ENCODE measurements at places on chromosomes 4 and X.

GRCh38 chr4:82108506-82108905 lies 265.3 kb downstream of the HNRNPD start:
- DNase-seq = no peak

- no peak for DNase-seq
Observed at GRCh38 chrX:115324194-115324593, 34.7 kb downstream of the LUZP4 start.

GRCh38 chr4:22668301-22668700 lies 24.4 kb upstream of the GBA3 start:
- DNase-seq = no peak

- no peak for DNase-seq
Observed at GRCh38 chr4:105972946-105973621, 77.8 kb downstream of the NPNT start.

DNA sequence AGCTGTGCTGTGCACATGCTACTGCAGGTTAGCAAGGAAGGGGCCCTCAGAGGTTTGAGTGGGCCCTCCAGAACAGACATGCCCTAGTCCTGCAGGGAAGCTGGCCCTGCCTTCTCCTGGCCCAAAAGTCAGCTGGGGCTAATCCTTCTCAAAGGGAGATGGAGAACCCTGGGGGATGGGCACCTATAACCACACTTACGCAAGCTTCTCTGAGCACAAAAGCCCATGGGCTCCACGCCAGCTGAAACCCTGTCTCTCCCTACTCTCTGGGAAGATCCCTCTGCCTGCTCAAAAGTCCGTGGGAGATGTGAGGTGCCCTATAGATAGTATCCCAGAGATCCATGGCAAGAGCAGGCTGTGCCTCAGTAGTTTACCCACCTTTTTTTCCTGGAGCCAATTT lies 58.9 kb upstream of the DKK2 start:
- DNase-seq = no peak

DNA sequence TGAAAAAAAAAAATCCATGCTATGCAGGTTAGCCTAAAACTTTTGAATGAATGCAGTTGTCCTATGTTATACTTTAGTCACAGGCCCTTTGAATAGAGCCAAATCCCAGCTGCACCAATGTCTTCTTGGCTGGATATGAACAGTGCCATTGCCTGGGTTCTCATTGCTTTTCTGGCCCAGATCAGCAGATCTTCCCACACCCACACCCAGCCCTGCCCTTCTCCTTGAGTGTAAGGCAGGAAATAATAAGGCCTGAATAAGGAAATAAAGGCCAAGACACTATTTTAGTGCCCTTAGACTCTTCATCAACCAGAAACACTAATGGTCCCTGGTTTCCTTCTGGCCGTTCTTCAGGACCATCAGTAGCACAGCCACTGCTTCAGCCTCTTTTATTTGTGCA lies 66.6 kb downstream of the USP38 start:
- DNase-seq = no peak

GRCh38 chr4:55089916-55090315 lies 35.5 kb downstream of the KDR start:
- no peak for DNase-seq

- no peak for DNase-seq
Observed at GRCh38 chr4:63316633-63317032, 1092.6 kb downstream of the TECRL start.

GRCh38 chr4:3266076-3266475 lies 17.1 kb downstream of the MSANTD1 start:
- no peak for DNase-seq

DNA sequence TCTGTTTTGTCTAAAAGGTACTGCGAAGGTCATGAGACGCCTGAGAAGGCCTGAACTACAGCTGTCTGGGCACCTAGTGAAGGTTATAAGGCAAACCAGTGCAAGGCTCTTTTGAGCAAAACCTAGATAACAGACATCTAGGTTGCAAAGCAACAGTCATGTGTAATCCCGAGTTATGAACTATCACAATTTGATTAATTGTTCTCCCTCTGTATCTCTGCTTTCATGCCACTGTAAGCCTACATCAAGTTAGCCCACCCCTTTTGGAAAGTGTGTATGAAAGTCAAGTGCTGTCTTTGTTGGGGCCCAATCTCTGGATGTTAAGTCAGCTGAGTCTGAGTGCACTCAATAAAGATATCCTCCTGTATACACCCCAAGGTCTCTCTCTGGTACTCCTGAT lies 31.9 kb upstream of the UGT2B7 start:
- no peak for DNase-seq

- no peak for DNase-seq
Observed at GRCh38 chr4:137283737-137284136, 248.6 kb downstream of the PCDH18 start.

DNA sequence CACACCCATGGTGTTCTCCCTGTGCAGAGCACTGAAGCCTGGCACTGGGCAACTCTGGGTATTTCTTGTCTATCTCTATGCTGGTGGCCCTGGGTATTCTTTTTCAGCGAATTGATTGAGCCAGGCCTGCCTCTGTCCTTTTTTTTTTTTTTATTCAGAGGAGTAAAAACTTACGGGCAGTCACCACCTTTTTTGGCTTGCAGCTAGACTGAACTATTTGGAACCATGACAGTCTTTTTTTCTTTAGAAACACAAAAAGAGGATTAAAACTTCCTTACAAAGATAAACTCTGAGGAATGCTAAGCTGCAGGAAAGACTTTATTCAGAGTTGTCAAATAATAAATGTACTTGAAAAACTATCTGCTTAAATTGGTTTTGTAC lies 119.2 kb upstream of the STIM2 start:
- DNase-seq = no peak

GRCh38 chrX:137916090-137916746 lies 350.3 kb downstream of the ZIC3 start:
- DNase-seq = no peak

DNA sequence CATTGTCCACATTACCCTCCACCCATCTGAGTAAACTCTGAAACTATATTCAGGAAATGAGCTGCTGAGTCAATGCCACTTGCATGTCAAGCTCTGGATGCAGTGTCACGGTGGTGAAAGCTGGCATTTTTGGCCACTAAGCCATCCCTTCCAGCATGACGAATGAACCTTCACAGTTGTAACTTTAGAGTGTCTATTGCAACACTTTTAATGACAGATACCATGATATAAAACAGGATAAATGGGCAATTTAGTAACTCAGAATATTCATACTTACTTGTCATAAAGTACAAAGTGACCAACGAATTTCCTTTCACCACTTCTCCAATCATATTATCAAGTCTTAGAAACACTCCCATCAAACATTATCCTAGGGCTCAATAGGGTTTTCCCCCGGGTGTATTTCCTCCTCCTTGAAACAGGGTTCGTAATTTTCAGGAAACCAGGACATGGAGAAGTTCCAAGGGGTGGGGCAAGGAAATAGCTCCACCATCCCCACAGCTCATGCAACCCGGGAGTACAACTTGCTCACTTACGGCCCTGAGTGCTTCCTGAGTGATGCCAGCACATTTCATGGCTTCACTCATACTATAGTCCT lies 73.1 kb downstream of the MTHFD2L start:
- DNase-seq = no peak

DNA sequence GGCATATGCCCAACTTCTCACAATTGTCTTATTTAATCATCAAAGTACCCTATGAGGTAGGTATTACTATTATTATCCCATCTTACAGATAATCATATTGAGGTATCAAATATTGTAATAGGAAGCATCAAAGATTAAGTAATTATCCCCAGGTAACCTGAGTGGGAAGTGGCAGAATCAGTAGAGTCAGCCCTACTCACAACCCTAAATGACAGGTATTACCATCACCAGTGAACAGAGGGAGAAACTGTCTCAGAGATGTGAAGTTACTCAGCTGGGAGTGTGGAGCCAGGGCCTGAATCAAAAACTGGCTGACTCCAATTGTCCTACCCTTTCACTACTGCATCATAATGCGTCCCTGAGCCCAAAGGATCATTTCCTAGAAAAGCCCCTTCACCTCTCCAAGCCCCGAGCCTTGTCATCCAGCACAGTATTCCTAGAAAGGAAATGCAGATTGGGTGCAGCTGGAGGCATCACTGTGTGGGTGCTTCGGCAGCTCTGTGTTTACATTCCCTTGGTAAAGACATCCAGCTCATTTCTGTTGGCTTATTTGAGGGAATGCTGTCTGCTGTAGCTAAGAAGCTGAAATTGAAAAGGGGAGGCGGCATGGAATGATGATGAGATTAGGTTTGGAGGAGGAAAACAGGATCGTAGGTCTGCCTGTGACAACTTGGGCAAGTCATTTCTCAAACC lies 72.8 kb downstream of the DHX15 start:
- DNase-seq = no peak

DNA sequence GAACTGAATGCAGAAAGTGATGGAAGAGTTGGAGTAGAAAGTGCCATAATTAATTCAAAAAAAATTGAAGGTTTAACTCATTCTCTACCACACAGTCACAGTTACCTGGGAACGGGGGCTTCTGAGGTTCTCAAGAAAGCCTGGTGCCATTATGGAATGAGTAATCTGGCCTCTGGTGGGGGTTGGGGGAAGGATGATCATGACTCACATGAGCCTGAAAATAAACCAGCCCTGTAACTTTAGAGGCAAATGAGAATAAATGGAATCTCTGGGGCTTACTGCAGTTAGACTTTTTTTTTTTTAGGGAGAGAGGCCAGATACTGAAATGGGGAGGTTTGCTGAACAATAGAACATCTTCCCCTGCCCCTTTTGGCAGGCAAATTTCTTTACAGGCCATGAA lies 55.3 kb downstream of the SOD3 start:
- DNase-seq = no peak

DNA sequence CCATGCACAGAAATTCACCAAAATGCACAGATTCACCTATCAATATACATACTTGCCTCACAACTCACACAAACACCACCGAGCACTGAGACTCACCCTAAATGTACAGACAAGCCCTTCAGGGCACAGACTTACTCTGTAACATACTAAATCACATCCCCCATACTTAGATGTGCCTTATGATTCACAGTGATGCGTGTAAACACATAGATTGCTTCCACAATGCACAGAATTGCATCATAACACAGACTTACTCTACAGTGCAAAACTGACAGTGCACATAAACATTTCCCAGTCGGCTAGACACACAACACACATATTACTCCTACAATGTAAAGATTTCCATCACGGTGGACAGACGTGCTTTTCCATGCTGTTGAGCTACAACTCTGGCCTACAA lies 6.2 kb downstream of the LINC00632 start:
- no peak for DNase-seq

GRCh38 chr4:164765833-164766232 lies 11.9 kb downstream of the SMIM31 start:
- DNase-seq = no peak

DNA sequence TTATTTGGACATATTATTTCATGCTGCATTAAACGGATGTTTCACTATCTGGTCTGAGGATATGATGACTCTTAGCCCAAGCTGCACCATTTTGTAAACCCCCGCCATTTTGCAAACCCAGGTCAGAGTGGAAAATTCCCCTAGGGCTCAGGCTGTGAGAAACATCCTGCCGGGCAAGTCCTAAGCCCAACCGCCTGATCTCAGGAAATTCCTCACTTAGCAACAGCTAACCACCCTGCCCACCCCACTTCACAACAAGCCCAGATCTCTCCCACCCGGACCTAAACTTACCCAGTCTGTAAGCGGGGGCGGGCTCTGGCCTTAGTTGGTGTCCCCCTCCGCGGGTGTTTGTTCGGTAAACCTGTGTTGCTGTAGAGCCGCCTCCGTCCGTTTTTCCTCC lies 2747.1 kb downstream of the PCDH7 start:
- DNase-seq = no peak

GRCh38 chrX:8675006-8675630 lies 56.8 kb downstream of the ANOS1 start:
- no peak for DNase-seq

- DNase-seq = no peak
Observed at GRCh38 chr4:108473163-108473720, 147.1 kb upstream of the RPL34 start.

DNA sequence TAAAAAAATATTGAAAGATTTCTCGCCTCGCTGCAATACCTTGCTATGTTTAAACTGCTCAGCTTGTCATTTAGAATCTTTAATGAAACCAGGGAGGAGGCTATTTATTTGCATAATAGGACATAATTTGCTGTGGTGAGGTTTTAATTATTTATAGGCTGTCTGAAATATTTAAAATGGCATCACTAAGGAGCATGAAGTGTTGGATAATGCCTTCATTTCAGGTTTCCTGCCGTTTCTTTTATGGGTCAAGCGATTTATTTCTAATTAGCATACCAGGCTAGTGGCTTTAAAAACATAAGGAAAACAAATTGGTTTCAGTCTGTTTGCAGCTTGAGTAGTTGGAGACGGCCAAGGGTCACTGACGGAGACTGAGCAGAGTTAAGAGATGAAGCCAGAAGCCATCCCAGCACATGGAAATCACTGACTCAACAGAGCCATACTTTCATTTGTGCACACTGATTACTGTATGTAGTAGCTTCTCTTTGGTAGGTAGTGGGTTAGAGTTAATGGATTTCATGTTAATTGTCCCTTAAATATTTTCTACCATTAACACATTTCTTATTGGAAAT lies 1962.4 kb upstream of the TENM3 start:
- no peak for DNase-seq

DNA sequence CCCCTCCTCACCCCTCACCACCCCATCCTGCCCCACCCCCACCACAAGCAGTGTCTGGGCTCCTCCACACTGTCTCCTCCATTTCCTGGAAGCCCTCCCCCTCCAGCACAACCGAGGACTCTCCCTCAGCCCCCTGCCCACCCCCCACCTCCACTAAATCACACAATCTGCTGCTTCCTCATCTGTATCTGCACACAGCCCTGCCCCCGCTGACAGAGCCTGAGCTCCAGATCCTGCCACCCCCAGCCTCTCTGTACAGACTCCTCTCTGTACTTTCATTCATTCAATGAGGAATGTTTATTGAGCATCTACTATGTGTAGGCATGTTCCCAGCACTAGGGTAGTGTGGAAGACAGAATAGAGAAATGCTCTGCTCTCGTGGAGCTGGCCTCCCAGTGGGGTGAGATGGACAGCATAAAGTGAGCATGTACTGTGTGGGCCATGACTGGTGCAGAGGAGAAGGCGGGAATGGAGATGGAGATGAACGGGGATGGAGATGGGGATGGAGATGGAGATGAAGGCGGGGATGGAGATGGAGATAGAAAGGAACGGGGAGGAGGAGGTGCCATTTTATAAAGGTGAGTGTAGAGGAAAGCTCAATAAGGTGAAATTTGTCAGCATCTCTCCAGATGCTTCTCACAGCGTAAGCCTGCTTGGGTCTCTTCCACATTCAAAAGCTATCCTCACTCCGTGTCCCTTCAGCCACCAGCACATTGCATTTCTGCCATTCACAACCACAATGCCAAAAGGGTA lies 2.5 kb upstream of the PPP2R2C start:
- no peak for DNase-seq

GRCh38 chr4:36326476-36327029 lies 45.1 kb downstream of the DTHD1 start:
- DNase-seq = no peak

GRCh38 chrX:29496636-29497180 lies 718.7 kb upstream of the MAGEB2 start:
- DNase-seq = no peak

GRCh38 chr4:16859031-16859430 lies 39.4 kb downstream of the LDB2 start:
- no peak for DNase-seq

GRCh38 chrX:153662266-153662665 lies 11.3 kb downstream of the PNCK start:
- no peak for DNase-seq

GRCh38 chr4:113997206-113997605 lies 17.8 kb upstream of the ARSJ start:
- no peak for DNase-seq
